Activated CD8-positive, alpha-beta memory T cell treated with anti-CD3 and anti-CD28 coated beads for 1 hour (primary cell): ENCODE measurements at places on chromosomes 11 and 22.

- DNase-seq, result no peak
Observed at GRCh38 chr11:75810637-75811390, 4.2 kb upstream of the UVRAG start.

DNA sequence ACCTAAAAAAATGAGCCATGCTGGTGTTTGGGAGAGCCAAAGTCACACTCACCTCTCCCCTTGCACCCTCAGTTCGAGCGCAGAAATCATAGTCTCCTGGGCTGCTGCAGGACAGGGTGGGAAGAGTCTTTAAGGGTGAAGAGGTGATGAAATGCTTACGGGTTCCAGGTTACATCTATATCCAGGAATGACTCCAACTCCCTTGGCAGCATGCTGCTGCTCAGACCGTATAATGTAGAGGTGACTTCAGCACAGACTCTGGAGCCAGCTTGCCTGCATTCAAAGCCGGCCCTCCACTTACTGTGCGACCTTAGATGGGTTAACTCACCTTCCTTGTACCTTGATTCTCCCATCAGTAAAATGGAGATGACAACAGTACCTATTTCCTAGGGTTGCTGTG is 17.3 kb upstream of the PKNOX2 start:
- DNase-seq, result no peak

GRCh38 chr22:45329530-45329936 is 19.8 kb downstream of the FAM118A start:
- no peak for DNase-seq

GRCh38 chr11:118108513-118108912 is 21.8 kb upstream of the SMIM35 start:
- DNase-seq, result no peak

- no peak for DNase-seq
Observed at GRCh38 chr11:122594986-122595645, 60.4 kb upstream of the UBASH3B start.

DNA sequence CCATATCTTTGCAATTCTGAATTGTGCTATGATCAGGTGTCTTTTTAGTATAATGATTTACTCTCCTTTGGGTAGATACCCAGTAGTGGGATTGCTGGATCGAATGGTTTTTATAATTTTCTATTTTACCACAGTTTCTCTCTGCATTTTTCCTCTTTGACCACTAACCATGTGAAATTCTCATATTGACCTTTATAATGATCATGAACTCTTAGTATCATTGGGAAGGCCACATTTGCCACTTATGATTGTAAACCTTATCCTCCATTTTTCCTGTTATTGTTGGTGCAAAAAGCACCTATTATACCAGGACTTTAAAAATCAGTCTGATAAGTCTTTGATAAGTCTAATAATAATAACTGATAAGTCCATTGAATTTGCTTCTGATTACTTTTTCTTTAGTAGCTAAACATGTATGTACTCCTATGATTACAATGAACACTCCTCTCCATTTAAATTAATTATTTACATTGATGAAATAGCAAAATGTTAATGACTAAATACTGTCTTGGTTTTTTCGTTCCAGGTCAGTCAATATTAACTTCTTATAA is 9.6 kb downstream of the NEAT1 start:
- no peak for DNase-seq

DNA sequence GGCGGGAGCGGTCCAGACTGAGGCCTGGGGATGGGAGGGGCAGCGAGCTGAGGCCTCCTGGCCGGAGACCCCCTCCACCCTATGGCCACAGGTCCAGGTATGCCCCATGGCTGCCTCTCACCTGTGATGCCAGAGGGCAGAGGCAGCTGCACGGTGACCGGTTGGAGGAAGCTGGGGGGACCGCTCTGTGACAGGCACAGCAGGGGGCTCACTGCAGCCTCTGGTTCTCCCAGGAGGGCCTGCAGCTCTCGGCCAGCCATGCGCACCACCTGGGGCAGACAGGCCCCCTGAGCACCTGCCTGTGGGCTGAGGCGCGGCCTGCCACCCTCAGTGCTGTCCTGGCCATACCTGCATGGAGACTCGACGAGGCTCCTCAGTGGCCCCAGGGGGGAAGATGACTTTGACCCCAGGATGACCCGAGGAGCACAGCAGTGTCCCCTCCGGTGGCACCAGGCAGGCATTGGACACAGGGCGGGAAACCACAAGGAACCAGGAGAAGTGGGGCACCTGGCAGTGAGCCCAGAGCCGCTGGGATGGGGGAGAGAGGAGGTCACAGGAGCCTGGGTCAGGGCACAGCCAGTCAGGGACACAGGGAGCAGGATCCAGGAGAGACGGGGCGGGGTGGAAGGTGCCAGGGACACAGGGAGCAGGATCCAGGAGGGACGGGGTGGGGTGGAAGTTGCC is 3.2 kb upstream of the SLC25A22 start:
- no peak for DNase-seq

GRCh38 chr22:36052505-36052941 is 23.9 kb upstream of the RBFOX2 start:
- no peak for DNase-seq

DNA sequence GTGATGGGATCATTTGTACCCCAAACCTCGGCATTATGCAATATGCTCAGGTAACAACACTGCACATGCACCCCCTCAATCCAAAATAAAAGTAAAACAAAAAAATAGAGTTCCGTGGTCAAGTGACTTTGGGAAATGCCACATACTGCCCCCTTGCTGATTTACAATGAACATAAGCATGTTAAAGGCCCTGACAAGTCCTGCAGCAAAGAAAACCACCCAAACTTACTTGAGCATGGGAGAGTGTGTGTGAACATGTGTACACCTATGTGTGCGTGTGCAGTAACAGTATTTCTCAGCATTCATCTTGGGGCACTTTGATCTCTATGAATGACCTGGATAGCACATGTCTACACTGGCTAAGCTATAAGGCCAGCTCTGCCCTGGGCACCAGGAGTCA is 15.8 kb upstream of the IGSF22 start:
- DNase-seq, result no peak

- DNase-seq, result no peak
Observed at GRCh38 chr11:95095858-95096587, 6.4 kb downstream of the ENDOD1 start.

DNA sequence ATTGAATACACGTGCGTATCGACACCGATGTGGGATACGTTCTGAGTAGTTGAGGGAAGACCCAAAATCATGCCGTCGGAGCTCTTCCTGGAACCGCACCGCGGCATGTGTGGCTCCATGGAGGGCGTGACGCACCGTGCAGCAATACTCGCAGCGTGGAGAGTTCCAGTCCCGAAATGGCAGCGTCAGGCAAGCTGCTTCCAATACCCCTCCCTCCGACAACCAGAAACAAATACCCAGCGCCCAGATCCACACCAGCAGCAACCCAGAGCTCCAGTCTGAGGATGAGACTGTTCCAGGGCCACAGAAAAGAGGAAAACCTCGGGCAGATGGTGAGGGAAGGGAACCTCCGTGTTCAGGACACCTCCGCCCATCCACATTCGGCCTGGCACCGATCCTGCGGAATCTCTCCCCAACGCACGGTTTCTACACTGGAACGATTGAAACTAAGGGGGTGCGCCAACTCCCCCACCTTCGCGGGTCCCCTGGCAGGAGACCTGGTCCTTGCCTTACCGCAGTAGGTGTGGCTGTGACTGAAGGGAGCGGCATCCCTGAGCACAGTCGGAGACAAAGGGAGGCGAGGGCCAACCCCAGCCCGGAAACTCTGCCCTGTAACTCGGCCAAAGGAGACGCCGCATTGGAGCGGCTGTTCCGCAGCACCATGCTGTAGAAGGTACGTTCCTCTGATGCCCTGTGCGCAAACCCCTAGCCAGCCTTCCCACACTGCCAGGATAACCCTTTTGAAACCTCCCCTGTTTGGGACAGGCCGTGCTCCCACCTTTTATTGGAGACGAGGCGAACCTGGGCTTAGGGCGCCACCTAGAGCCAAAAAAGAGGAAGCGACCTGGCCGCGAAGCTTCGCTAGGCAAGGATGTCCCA is 28.2 kb downstream of the DBX1 start:
- DNase-seq, result no peak

GRCh38 chr11:6315811-6316425 is 4.4 kb downstream of the CAVIN3 start:
- no peak for DNase-seq

DNA sequence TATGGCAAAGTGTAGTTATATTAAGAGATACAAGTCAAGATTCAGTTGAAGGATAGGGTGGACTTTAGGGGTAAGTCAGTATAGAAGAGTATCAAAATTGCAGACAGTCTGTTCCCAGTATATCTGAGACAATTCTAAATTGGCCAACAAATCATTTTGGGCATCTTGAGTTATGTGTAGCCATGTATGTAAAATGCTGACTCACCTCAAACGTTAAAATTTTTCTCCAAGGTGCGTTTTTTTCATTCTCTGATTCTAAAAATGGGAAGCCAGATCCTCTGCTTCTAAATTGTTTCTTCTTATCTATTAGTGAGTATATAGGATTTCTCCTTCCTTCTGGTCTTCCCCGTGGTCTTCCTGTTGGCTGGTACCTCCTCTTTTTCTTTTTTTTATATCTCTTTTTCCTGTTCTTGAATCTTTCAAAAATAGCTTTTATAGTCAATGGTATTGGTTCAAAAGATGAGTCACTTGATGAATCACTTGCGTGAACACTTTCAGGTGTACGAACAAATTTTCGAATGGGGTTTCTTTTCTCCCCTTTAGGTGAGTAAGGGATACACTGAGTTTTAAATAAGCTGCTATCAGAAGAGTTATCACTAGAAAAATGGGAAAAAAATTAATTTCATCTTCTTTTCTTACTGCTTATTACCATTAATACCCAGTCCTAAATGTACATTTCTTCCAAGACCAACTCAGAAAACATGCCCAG is 3.2 kb downstream of the TAF1D start:
- no peak for DNase-seq

DNA sequence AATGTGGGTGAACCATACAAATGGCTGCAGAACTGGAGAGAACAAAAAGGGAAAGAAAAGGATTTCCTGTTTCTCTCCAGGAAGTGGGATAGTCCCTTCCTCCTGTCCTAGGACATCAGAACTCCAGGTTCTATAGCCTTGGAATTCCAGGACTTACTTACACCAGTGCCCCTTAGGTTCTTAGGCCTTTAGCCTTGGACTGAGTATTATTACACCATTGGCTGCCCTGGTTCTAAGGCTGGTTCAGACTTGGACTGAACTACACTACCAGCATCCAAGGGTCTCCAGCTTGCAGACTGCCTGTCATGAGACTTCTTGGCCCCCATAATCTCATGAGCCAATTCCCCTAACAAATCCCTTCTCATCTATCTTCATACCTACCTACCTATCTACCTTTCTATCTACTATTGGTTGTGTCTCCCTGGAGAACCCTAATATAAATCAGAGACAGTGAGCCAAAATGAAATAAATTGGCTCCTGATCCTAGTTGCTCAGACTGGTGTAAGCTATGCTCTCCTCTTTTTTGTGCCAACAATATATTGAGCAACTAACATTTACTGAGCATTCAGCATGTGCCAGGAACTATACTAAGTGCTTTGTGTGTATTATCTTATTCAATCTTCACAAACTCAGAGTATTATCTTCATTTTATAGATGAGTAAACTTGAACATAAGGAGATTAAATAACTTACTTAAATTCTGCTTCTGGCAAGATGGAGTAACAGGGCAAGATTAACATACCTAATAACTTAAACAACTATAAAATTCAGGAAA is 303.7 kb downstream of the TTC28 start:
- no peak for DNase-seq

GRCh38 chr11:76635991-76636738 is 34.4 kb downstream of the LRRC32 start:
- no peak for DNase-seq

DNA sequence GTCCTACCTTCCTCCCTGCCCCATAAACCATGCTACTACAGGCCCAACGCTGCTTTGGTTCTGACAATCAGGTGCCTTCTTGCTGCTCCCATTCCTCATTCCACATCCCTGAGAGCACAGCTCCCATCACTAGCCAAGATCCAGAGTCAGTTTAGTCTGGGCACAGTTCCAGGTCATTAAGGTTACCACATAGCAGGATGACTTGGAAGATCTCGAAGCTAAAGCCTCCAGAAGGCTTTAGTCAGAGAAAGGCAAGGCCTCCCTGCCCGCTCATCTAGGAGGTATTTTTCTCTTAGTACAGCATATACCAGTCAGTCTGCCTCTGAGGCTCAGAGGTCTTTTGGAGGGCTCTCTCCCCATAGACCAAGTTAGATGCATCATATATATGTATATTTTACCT is 30.3 kb downstream of the TRIM66 start:
- DNase-seq, result no peak

GRCh38 chr11:26187639-26188038 is 144.3 kb upstream of the ANO3 start:
- no peak for DNase-seq

GRCh38 chr11:129352676-129353075 is 23.0 kb upstream of the BARX2 start:
- DNase-seq, result no peak

DNA sequence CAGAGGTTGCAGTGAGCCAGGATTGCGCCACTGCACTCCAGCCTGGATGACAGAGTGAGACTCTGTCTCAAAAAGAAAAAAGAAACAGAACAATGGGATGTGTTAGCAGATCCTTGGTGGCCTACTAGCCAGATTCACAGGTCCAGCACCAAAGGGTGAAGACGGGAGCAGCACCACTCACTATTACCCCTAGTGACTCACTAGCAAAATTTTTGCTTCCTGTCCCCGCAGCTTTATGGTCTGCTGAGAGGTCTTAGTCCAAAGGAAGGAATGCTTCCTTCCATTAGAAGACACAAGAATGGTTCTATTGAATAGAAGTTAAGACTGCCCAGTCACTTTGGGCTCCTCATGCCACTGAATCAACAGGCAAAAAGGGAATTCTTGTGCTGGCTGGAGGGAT is 35.9 kb upstream of the NUP50 start:
- DNase-seq, result no peak

GRCh38 chr11:57356268-57356667 is 18.1 kb downstream of the P2RX3 start:
- DNase-seq, result no peak

GRCh38 chr22:46237453-46238124 is 12.5 kb downstream of the CDPF1 start:
- no peak for DNase-seq

DNA sequence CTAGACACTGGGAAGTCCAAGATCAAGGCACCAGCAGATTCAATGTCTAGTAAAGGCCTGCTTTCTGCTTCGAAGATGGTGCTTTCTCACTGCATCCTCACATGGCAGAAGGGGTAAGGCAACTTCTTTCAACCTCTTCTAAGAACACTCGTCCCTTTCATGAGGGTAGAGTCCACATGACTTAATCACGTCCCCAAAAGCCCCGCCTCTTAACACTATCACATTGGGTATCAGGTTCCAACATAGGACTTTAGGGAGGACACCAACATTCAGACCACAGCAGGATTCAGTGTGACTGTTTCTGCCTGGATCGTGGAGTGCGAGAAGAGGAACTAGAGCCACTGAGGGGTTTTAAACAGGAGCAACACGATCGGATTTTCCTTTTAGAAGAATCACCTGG is 3.7 kb upstream of the TIRAP start:
- DNase-seq, result no peak
